ENCODE measurements at places on chromosomes 13 and 19.

DNA sequence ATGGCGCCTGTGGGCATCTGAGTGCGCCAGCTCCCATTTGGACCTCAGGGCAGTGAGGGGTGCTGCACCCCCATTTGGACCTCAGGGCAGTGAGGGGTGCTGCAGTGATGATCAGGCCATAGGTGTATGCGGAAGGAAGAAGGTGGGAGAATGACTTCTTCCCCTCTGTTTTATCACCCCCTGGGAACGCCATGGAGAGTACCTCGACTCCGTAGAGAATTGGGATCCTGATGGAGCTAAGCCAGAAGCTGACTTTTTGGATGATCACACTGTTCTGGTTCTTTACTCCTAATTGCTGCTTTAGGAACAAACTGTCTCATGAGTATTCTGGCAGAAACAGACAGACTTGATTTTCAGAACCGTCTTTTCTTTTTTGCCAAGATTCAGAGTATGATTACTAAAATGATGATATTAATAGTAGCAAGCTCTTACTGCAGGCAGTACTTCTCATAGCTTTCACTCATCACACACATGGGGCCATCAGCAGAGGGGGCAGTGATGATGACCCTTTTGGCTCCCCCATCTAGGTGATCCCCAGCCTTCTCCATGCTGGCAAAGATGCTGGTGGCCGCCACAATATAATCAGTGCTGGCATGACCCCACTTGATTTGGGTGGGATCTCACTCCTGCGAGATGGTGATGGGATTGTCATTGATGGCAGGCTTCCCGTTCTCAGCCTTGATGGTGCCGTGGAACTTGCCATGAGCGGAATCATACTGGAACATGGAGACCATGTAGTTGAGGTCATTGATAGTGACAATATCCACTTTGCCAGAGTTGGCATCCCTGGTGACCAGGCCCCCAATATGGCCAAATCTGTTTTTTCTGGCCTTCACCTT is 10.3 kb upstream of the UBAC2 start:
- no peak for DNase-seq

- no peak for DNase-seq
Measured at GRCh38 chr13:99548448-99548847, 47.2 kb downstream of the TM9SF2 start.

DNA sequence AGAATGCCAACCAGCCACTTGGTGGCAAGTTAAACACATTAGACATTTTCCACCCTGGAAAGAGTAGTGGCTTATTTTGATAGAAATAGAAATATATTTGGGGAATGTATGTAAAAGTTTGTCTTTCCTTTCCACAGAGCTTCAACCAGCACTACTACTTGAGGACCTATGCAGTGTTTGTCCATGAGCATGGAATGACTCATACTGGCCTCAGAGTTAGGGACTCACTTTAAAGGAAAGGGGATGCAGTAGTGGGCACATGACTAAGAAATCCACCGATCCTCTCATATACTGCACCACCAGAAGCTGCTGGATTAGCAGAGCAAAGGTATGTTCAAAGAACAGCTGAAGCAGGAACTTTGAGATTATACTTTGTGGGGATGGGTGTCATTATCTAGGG is 62.6 kb downstream of the LACC1 start:
- DNase-seq: no peak

GRCh38 chr19:33158365-33158764 is 26.5 kb downstream of the WDR88 start:
- DNase-seq: no peak

DNA sequence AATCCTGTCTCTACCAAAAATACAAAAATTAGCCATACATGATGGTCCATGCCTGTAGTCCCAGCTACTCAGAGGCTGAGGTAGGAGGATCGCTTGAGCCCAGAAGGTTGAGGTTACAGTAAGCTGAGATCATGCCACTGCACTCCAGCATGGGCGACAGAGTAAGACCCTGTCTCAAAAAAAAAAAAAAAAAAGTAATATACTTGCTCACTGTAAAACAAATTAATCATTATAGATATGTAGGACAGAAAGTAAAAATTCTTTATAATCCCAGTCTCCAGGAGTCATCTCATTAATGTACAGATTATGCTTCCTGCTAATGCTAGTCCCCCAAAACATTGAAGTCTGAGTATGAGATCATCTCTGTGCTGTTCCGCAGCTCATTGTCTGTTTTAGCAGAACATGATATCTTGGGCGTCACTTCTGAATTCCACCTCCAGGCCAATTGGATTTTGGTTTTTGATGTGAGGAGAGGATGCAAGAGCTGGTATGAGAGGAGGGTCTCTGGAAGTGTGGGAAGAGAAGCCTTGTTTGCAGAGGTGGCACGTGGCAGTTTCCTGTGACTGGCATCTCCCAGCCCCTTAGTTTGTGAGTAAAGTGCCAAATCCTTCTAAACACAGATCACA is 75.4 kb upstream of the NPAS1 start:
- no peak for DNase-seq

- no peak for DNase-seq
Measured at GRCh38 chr19:15045506-15045905, 3.8 kb upstream of the CASP14 start.
